ENCODE measurements at places on chromosomes 12 and 14.
A peak's percentile ranks its signal among the peaks of the same experiment; 100 is the strongest.

DNA sequence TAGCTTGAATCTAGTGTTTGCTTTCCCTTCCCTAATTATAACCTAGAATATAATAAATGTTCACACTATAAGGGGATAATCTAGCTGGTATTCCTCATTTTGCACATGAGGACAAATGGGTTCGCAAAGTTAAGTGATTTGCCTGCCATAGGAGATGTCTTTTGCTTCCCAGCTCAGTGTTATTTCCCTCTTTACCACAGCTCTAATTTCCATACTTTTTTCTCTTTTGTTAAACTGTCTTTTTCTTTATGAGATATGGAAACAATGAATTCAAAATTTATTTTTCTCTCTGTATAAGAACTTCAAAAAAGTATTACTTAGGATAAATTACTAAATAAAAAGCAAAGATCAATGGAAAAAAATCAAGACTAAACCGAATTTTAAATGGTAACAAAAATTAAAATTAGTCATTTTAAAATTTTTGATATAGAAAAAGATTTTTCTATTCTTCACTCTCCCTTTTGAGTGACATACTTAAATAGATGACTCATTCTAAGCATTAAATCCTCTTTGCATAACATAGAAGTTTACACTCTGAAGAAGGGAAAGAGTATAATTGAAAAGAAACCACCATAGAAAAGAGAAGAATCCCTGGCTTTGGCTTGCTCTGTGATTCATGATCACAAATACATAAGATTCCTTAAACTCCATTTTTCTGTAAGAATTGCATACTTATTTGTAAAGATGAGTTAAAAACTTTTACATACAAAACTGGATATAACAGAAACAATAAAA, 97.3 kb downstream of the INSM2 start:
- DNase-seq: no peak

- peak; percentile 68 for DNase-seq
Observed at GRCh38 chr12:115640929-115641328, 636.6 kb downstream of the MED13L start.

DNA sequence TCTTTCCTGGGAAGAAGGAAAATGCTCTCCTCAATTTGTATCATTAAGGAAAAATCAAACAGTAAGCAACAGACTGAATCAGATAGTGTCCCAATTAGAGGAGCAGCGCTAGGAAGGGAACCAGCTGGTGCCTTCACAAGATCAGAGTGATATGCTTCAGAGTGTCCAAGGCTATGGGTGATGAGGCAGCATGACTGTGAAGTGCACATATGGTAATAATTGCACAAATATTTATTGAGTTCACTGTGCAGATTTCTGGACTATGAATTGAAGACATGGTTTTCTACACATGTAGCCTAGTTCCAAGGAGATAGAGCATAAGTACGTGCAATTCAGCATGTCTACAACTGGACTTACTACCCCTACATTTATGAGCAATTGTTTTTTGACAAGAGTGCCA, 78.8 kb upstream of the EVL start:
- DNase-seq: peak; percentile 91

GRCh38 chr12:42030588-42030987, 114.1 kb downstream of the GXYLT1 start:
- DNase-seq: no peak

DNA sequence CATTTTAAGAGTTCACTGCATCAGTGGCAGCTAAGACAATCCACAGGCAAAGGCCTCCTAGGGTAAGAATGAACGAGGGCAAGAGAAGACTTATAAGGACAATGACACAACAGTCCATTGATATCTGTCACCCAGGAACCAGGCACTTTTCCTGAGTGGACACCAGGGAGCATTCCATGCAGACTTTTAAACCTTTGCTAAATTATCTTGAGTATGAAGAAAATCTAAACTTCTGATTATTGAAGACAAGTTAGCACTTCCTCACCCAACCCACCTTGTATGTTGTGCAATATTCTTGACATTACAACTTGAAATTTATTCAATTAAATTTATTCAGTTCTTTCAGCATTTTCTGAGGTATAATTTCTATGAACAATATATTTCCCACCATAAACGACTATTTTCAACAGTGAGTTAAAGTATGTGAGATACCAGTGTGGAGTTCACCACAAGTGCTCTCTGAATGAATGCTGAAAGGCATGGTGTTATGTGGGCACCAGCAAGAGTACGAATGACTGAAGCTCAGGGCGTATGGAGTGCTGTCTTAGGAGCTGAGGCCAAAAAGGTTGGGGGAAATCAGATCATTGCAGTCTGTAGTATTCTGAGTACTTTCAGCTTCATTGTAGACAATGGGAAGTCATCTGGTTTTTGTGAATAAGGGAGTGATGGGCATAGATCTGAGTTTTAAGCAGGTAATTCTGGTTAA, 124.3 kb upstream of the LMNTD1 start:
- peak; percentile 58 for DNase-seq

Data from AG10803 (cell line).